ENCODE measurements at places on chromosomes 7 and 10.

DNA sequence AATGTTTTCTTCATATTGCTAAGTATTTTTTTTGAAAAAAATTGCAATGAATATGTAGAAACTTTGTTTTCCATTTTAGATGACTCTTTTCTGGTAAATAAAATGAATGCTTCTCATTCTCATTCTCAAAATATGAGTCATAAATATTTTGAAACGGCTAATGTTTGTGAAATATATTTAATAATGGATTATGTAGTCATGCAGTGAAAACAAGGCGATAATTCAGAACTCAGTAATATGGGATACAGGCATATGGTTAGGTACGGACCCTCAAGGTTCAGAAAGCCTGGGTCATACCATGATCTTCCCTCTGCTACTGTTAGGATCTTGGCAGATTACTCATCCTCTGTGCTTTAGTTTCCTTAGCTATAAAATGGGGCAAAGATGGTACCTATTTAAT lies 46.2 kb upstream of the SLC39A12 start:
- no peak for DNase-seq

DNA sequence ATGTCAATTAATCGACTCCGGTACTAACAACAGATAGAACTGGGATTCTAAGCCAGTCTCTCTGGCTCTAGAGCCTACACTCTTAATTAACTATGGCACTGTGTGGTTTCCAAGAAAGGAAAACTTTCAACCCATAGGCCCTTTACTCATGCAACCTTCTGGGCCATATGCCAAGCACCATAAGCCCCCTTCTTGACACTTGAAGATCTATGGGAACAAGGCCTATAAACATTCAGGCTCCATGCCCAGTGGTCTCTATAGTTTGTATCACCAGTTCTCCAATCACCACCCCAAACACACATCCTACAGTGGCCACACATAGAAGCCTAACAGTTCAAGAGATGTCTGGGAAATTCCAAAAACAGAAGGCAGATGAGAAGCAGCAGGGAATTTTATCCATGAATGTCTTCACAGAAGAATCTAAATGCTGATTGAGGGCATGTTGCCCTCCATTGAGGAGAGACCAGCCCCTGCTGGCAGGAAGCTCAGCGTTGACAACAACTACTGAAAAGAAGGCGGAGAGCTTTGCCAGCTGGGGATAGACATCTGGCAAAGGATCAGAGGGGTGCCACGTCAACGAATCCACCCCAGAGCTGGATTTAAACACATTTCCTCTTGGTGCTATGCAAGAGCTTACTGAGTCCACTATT lies 64.4 kb downstream of the GRM3 start:
- no peak for DNase-seq

DNA sequence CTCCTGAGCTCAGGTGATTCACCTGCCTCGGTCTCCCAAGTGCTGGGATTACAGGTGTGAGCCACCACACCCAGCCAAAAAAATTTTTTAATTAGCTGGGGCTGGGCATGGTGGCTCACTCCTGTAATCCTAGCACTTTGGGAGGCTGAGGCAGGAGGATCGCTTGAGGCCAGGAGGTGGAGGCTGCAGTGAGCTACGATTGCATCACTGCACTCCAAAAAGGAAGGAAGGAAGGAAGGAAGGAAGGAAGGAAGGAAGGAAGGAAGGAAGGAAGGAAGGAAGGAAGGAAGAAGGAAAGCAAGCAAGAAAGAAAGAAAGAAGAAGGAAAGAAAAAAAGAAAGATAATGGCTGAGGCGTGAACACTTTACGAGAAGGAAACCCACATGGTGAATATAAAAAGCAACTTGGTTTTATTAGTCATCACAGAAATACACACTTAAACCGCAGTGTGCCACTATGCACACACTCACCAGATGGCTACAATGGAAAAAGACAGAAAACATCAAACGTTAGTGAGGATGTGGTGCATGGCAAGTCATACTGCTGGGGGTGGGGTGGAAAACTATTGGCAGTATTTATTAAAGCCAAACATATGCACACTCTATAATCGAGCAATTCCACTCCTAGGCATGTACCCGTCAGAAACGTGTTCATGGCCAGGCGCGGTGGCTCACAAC lies 4.4 kb upstream of the CCL26 start:
- DNase-seq, result peak; percentile 62

- no peak for DNase-seq
Observed at GRCh38 chr7:55249332-55249731, 115.8 kb upstream of the LANCL2 start.

GRCh38 chr10:55063811-55064210 lies 262.8 kb upstream of the PCDH15 start:
- peak; percentile 0 for DNase-seq

- peak; percentile 33 for DNase-seq
Observed at GRCh38 chr10:9792181-9792580, 1225.5 kb upstream of the CELF2 start.

GRCh38 chr7:144452064-144452463 lies 48.6 kb upstream of the NOBOX start:
- no peak for DNase-seq

DNA sequence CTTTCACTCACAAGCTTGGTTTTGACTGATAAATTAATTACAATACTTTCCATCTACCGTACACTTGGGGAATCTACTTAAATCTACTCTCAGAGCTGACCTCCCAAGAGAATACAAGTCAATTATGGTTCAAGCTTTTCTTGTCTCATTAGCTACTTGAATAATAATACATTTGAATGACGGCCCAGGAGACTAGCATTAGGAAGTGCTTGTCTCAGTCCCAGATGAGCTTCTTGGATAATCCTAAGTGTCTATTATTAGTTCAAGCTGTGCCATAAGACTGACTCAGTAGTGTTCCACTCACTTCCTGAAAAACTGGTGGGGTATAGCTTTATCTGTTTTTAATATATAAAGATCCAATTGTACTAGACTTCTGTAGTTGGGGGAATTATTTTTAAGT lies 100.2 kb downstream of the GNAT3 start:
- no peak for DNase-seq

- no peak for DNase-seq
Observed at GRCh38 chr10:130511766-130512165, 375.6 kb downstream of the GLRX3 start.

GRCh38 chr7:18573410-18574234 lies 78.1 kb downstream of the HDAC9 start:
- no peak for DNase-seq
